ENCODE measurements at places on chromosomes 2 and 18.

GRCh38 chr2:120509213-120509815 is 163.4 kb downstream of the INHBB start:
- no peak for DNase-seq

- no peak for DNase-seq
These were observed 119.7 kb downstream of the METTL4 start for GRCh38 chr18:2451556-2451955.

- no peak for DNase-seq
These were observed 10.0 kb upstream of the INPP1 start for GRCh38 chr2:190333395-190333794.

DNA sequence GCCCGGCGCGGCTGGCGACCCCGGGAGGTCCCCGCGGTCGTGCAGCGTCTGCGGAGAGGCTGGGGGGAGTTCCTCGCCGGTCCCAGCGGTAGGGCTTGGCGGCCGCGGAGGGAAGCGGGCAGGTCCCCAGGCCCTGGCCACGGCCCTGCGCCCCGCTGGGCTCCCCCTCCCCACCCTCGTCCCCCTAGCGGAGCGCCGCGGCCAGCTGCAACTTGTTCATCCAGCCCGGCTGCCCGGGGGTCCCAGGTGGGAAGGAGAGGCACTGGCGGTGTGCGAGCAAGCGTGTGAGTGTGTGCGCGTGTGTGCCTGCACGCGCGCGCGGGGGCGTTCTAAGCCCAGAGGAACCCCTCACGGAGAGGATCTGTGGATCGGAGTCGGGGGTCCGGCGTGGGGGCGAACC is 1.3 kb downstream of the PTPRM start:
- DNase-seq = peak; percentile 69

DNA sequence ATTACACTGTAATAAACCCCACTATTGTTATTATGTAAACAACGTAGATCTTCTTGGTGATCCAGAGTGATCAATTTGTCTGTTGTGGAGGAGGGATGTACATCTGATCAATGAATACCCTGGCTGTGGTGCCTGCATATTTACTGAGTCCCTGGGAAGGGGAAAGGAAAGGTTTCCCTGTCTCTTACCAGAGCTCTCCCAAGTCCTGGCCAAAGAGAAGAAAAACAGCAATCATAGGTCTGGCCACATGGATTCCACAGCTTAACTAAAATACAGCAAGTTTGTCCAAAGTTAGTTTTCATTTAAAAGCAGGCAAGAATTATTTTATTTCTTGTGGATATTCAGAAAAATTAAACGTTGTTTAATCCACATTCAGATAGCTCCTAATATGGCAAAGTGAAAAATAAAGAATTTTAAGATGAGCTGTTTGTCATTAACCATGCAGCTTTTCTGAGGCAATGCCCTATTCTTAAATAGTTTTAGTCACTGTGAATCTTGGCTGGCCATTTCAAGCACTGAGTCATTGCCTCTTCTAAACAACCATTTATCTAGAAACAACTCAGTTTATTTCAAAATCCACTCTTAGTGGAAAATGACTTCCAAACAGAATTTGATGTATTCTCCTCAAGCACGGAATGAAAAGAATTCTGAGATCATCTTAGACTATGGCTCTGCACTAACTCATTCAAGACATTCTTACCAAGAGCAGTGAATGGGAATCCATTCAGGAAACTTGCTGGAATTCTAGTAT is 1004.4 kb upstream of the CDH2 start:
- DNase-seq = peak; percentile 95

GRCh38 chr18:79794846-79795245 is 2.9 kb upstream of the KCNG2 start:
- DNase-seq = no peak

DNA sequence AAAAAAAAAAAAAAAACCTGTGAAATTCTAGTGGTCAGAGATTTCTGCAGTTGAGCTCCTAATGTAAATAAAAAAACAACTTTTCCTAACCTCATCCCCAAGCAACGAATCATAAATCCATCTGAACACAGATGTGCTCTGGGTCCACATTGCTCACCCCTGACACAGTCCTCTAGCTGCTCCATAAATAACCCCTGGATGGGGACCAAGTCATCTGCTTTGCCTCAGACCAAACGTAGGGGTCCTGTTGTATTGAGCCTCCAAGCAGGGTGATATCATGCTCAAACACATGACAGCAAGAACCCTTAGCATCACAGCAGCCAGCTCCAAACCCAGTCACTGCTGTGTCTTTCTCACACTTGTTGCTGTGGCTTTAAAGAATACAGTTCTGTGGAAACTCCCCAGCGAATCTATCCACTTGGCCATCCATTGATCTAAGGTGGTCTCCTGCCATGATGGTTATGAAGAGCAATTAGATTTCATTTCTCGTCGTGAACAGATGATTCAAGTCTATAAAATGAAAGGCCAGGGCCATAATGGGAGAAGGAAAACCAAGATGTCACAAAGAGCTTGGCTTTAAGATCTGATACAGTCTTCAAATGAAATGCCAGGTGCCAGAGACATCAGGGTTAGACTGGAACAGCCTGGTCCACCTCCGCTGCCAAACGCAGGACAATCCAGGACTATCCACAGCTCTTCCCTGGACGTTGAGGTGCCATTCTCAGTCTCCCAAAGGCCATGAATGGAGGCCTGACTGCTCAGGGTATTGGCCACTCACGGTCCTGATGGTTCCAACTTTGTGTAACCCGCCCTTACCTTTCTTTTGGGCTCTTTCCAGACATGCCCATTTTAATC is 39.0 kb downstream of the TBC1D8 start:
- peak; percentile 46 for DNase-seq

- DNase-seq = no peak
These were observed 137.0 kb upstream of the DNMT3A start for GRCh38 chr2:25478736-25479135.

DNA sequence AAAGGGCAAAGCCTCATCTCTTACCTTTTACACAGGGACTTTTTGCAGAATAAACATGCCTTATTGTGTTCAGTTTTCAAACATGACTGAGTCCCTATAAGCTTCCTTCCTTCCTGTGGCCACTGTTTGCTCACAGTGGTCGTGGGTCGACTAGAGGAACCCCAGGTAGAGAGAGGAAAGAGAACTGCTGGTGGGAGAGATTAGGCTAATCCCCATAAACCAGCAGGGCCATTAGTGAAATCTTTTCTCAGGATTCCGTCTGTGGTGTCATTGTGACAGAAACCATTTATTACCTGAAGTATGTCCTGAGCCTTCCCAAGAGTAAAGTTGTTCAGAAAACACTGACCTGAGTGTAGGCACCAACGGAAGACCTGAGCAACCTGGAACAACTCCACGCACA is 21.3 kb upstream of the BOD1L2 start:
- no peak for DNase-seq

GRCh38 chr2:15746703-15747550 is 155.3 kb downstream of the DDX1 start:
- DNase-seq = no peak

DNA sequence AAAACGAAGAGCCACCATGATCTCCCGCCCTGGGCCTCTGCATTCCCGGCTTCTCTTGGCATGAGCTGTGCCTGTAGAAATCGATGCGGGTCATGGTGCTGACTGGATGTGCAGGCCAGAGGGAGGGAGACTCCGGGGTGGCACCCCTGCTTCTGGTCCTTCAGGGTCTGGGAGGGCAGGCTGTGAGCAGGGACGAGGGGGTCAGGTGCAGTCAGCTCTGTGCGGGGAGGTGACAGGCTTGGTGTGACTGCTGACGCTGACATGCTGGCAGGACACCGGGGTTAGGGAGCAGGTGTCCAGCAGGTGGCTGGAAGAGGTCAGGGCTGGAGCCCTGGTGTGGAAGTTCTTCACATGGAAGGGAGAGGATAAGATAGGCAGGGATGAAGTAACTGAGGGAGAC is 48.7 kb upstream of the KCNF1 start:
- DNase-seq = no peak
